ENCODE measurements at places on chromosomes 3 and 15.

GRCh38 chr3:106349191-106349881 lies 480.5 kb upstream of the CBLB start:
- DNase-seq: no peak

GRCh38 chr3:111863942-111864694 lies 5.1 kb downstream of the PHLDB2 start:
- DNase-seq: no peak

GRCh38 chr3:59608356-59608755 lies 558.5 kb upstream of the CFAP20DC start:
- no peak for DNase-seq

GRCh38 chr3:158823426-158823825 lies 21.6 kb downstream of the MFSD1 start:
- no peak for DNase-seq

- no peak for DNase-seq
These were observed 94.5 kb downstream of the LARS2 start for GRCh38 chr3:45482829-45483228.

GRCh38 chr15:62648954-62649353 lies 393.6 kb upstream of the TPM1 start:
- DNase-seq: no peak

DNA sequence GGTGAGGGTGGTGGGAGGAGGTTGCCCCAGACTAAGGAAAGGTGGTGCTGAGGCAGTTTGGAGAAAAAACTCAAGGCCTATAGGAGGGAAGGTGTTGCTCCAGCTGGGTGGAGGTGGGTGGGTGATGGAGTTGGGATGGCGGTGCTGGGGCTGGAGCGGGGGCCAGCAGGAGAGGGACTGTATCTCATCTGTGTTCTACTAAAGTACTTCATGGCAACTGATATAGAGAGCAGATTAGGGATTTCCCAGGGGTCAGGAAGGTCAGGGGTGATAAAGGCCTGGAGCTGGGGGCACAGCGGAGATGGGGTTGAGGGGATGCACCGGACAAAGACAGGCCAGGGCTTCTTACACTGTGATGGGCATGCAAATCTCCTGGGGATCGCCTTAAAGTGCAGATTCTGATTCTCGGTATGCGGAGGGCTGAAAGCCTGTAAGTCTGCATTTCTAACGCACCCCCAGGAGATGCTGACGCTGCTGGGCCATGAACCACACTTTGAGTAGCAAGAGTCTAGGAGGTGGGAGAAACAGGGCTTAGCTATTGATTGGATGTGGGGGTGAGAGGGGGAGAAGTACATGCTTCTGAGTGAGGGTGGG lies 4.2 kb downstream of the KLHL40 start:
- no peak for DNase-seq

DNA sequence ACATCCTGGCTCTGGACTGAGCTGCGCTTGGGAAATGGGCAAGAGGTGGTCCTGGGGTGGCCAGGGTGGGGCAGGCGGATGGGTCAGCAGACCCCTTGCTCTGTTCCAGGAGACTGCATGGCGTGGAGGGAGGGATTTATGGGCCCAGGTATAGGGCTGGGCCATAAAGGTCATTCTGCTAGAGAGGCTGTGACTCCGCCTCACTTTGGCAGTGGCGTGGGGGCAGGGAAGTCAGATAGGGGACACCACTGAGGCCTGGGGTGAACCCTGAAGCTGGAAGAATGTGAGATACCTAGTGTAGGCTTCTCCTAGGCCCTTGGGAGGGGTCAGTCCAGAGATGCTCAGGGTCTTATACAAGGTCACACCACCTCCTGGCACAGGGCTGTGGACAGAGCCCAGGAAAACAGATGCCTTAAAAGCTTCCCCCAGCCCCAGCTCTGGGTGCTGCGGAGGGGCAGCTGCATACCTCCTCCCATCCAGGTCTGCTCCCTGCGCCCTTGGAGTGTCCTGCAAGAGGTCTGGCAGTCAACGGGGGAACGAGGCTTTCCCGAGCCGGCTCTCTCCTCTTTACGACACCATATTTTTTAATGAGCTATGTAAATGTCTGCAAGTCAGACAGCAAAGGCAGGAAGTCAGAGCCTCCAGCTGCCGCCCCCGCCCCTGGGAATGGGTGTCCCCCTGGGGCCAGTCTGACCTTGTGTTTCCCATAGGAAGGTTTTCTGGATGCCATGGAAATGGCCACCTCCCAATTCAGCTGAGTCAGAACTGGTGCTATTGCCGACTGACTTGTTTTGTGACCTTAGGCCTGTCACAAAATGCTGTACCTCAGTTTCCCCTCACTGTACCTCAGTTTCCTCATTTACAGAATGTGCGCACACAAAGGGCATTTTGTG lies 26.3 kb downstream of the LINGO1 start:
- DNase-seq: no peak

DNA sequence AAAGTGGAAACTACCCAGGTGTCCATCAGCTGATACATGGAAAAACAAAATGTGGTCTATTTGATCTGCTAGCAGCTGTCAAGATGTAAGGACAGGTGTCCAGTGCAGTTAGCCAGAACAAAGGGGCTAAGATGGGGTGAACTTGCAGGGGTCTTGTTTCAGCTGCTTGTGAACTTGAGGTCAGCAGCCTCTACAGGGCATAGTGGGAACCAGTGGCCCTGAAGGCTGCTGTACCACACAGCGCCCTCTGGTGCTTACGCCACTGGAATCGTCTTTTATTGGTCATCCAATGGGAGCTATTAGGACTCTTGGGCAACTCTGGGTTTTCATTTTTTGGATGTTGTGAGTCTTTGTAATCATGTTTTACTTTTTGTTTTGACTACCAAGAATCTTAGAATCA lies 62.2 kb upstream of the CTSH start:
- no peak for DNase-seq

DNA sequence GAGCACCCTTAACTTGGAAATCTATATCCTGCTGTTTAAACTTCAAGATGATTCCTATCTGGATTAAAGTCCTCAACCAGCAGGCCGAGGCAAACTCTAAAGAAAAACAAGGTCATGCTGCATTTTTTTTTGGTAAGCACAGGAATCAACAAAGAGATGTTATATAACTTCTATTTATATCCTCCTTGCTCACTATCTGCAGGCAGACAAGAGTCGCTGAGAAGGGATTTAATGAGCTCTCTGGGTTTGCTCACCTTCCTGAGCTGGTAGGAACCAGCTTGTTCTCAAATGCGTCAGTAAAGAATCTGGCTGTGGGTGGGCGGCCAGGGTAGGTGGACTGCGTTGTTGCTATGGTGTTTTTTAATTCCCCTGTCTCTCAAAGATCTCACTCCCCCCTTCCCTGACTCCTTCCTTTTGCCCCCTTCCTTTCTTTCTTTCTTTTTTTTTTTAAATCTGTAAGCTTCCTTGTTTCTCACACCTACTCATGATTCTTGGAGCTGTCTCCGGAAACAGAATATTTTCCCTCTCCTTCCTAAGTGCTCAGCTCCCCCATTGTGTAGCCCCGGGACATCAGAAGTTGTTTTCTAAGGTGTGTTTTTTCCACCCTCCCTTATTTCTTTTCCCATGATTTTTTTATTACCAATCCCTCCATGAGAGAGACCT lies 228.8 kb upstream of the BHLHE40 start:
- peak; percentile 59 for DNase-seq

DNA sequence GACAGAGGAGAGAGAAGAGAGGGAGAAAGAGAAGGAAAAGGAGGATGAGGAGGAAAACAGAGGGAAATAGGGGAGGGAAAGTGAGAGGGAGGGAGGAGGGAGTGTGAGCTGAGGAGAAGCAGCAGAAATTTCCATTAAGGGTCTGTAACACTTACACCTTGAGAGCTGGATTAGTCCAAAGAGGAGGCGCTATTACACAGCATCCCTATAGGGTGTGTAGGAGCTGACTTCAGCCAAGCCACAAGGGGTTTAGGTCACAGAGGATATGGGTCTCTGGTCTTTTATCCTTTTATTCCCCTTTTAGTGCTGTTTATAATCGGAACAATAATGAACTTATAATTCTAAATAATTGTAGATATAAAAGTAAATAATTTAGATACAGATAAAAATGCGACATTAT lies 230.4 kb downstream of the GABRG3 start:
- DNase-seq: no peak

DNA sequence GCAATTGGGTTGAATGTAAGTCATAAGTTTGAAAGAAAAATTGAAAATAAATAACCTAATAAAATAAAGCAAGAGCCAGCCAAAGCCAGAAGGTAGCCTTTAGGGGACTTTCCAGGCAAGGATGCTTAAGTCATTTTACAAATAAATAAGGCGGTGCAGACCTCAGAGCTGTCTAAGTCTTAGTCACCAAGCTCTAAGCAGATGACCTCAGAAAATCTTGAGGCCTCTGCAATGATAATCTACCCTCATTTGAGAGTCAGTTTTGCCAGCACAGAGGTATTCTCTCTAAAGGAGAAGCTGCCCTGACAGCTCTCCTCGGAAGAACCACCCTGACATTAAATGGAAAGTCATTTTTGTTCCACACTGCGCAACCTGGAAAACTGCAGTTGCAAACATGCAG lies 113.9 kb downstream of the OXNAD1 start:
- no peak for DNase-seq

- DNase-seq: no peak
These were observed 758.4 kb upstream of the ROBO1 start for GRCh38 chr3:80526153-80526552.

DNA sequence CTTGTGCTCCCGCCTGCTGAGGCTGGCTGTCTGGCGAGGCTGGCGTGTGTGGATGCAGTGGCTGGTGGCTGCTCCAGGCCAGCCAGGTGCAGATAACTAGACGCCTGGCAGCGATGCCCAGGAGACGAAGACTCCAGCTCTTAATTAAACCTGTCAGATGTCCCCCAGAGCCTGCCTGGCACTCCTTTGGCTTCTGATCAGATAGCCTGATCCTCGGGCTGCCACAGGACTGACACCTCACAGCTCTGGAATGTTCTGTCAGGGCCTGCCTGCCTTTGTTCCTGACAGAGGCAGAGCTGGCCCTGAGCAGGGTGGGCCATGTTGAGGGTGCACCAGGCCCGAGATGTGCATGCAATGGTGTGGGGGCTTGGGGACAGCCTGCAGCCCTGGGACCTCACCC lies 36.5 kb downstream of the PLXNA1 start:
- no peak for DNase-seq

DNA sequence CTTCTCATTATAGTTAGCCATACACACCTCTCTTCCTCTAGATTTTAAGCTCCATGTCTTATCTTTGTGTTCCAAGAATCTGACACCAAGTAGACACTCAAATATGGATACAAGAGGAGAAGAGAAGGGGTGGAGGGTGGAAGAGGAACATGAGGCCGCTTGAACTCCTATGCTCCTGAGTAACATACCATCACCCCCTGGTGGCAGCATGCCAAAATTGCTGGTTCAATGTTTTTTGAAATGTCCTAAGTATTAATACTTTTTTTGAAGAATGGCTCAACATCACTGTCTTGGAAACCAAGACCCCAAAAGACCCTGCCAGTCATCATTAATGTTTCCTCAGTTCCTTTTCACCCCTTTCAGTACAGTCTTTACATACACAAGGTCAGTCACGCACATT lies 71.8 kb upstream of the HACD2 start:
- no peak for DNase-seq

GRCh38 chr3:24853685-24854490 lies 359.2 kb upstream of the THRB start:
- no peak for DNase-seq

DNA sequence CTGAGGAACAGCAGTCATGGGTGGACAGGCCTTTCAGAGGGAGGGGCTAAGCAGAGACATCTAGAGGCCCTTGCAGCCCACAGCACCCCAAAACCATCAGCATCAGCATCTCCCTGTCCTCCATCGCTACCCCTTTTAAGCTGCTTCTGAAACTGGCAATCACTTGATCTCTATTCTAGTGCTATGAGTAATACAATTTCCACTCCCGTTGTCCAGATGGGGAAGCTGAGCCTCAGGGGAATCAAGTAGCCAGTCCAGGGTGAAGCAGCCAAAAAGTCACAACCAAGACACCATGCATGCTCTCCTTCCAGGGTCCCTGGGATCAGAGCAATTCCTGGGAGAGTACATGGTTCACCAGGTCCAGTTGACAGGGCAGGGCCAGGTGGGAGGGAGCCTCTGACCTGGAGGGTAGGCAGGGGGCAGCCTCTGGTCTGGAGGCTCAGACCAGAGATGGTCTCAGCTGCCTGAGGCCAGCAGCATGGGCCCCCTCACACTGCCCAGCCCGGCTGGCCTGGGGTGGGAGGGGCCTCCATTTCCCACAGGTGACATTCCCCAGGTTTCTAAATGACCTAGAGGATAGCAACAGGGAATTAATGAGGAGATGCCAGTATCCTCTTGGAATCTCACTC lies 30.0 kb downstream of the KLHL25 start:
- no peak for DNase-seq

DNA sequence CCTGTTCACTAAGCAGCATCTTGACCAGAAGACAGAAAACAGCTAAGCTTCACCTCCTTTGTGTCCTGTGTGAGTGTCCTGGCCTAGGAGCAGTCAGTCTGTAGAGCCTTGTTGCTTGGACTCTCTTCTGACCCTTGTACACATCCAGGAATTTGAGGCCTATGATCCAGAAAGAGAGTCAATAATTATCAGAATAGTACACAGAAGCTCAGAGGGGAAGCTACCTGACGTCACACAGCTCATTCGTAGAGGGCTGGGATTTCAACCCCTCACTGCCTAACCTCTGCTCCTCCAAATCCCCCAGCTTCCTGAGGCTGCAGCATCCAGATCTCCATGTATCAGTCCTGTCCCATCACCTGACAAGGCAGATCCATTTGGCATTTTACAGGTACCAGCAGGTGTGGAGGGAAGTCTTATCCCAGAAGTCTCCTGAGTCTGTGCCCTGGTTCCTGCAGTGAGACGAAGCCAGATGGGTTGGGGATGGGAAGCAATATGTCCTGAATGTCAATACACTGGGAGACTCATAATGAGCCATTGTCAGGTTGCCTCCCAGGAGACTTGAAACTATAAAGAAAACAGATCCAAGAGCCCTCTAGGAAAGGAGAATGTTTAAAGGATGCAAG lies 203.1 kb downstream of the MINAR1 start:
- no peak for DNase-seq

DNA sequence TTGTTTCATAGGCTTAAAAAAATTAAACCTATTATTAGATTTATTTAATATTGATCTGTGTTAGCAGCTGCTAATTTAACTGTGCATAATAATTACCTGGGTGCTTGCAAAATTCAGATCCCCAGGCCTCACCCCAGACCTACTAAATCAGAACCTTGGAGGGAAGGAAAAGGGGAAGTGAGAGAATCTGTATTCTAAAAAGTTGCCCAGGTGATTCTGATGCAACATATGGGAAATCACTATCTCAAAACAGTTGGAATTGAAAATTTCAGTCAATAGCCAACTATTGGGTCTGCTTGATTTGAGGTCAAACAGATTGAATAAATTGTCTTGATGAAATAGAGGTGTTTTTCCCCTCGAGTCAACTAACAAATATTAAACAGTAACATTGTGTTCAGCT lies 538.5 kb upstream of the ADAMTS9 start:
- no peak for DNase-seq

Data from cerebellar nuclear complex (tissue), 1 donor.